NCI-H2081 treated with DMSO at 0.1 percent for 48 hours (cell line): ENCODE measurements at places on chromosomes 11 and 22.

DNA sequence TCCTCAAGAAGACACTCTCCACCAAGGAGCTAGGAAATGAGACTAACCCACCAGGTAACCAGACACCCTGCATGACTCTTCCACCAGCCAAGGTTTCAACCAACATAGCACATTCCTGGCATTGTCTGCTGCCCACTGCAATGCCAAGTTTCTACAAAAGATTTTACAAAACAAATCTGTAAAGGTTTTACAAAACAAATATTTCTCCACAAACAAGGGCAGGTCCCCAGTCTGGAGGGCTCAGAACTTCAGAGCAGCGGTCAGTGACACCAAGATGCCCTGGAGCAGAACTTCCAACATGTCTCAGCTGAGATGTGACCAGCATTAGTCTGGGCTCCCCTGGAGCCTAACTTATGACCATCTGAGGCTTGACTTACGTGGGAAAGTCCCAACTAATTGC, 14.0 kb downstream of the GALNT18 start:
- no peak for DNase-seq

GRCh38 chr11:129251067-129251466, 58.9 kb upstream of the ARHGAP32 start:
- DNase-seq: no peak

DNA sequence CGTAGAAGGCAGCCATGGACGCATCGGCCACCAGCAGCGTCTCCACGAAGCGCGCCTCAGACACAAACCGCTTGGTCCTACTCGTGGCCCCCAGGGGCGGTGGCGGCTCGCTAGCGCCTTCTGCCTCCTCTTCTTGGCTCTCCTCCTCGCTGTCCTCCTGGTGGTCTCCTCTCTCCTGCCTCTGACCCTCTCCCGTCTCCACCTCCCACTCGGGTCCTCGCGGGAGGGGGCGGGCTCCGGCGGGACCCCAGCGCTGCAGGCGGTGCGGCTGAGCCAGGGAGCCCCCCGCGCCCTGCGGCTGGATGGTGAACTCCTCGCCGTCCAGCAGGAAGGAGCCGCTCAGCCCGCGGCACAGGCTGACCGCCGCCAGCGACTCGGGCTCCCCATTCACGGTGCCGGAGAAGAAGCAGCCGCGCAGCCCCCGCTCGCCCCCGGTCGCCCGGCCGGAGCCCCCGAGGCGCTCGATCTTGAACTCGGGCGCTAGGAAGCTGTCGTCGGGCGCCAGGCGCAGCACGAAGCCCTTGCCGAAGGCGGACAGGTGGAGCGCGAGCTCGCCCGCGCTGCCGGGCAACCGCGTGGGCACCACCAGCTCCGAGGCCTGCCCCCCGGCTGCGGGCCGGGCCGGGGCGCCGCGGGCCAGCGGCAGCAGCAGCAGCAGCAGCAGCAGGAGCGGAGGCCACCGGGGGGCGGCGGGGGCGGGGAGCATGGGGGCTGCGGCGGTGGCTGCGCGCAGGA, 661 bp downstream of the ADAMTS8 start:
- no peak for DNase-seq

- no peak for DNase-seq
Observed at GRCh38 chr22:42217019-42217751, 53.3 kb downstream of the TCF20 start.

- no peak for DNase-seq
Observed at GRCh38 chr11:9817191-9817590, 153.3 kb downstream of the SWAP70 start.

GRCh38 chr11:20654038-20654437, 15.3 kb upstream of the NELL1 start:
- no peak for DNase-seq

DNA sequence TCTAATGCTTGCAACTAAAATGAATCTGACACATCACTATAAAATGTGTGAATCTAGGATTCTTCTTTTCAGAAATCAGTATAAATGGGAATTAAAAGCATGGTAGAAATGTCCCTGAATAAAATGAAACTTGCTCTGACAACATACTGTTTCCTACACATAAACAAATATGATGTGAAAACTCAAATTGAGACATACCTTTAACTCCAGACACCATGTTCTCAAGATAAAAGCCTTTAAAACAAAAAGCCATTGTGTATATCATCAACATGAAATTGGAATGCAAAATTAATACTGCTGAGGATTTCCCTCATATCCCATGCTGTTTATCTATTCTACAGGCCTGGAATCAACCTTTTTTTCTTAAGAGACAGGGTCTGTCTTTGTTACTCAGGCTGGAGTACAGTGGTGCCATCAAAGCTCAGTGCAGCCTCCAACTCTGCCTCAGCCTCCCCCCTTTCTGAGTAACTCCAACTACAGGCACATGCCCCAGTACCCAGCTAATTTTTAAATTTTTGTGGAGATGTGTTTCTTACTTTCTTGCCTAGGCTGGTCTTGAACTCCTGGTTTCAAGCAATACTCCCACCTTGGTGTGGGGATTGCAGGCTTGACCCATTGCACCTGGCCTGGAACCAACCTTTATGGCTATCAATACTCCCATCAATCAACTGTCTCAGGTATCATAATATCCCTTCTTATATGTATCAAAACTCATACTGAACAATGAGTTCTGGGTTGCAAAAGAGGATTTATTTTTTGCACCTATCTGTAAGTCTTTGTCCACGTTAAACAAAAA, 6.7 kb downstream of the TAF1D start:
- DNase-seq: no peak

GRCh38 chr11:62048100-62048499, 75.7 kb upstream of the INCENP start:
- no peak for DNase-seq

GRCh38 chr11:14237444-14237961, 121.5 kb downstream of the RRAS2 start:
- no peak for DNase-seq

DNA sequence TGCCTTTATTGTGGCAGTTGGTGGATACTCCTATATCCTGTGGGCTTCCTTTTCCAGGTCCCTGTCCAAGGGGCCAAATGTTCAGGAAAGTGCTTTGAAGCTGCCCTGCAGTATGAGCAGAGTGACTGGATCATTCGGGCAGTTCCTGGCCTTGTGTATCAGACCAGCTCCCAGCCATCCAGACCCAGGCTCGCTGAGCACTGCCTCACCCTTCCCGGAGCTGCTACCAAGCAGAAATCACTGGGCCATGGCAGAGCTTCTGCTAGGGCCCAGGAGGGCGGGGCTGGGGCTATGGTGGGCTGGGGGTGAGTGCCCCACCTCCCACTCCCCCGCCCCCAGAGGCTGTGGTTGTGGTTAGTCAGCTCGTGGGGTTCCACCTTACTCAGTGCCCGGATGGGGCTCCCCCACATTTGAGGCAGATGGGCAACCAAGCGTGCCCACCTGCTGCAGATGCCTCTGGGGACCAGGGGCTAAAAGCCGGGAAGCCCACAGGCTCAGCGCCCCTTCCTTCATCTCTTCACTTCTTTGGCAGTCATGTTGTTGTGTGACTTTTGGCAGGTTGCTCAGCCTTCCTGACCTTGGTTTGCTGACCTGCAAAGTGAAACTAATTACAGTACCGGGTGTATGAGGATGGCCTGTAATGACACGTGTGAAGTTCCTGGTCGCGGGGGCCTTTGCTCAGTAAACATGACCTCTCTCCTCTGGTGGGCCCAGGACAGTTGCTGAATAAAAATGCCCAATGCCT, 2.1 kb upstream of the LRRC32 start:
- no peak for DNase-seq

GRCh38 chr11:94958121-94958696, 15.1 kb downstream of the CWC15 start:
- no peak for DNase-seq

DNA sequence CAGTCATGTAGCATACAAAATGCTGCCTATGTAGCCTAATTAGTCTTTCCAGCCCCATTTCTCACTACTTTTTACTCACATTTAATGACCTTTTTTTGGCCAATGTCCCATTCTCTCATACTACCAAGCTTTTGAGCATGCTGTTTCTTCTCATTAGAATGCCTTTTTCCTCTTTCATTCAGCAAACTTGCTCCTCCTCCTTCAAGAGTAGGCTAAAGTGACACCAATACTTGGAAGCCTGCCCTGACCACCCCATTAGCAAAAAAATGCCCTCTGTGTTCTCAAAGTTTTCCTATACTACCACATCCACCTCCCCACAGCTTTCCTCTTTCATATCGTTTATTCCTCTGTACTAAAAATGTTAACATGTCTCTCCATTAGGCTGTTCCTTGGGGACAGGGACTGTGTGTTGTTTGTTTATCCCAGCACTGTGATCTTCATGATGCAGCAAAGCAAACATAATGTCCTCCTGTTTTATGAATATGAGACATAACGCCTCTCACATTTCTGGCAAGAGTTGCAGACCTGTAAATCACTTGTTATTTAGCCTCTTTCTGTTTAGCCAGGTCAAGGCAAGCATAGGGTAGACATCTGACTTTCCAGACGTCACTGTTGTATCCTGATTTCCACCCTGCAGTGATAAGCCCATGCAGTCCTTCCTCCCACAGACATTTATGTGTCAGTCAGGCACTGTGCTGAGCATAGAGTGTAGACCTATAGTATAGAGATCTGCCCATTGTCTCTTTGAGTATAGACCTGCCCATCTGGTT, 62.0 kb upstream of the UCP3 start:
- no peak for DNase-seq

- no peak for DNase-seq
Observed at GRCh38 chr11:106420048-106420665, 342.7 kb downstream of the AASDHPPT start.

DNA sequence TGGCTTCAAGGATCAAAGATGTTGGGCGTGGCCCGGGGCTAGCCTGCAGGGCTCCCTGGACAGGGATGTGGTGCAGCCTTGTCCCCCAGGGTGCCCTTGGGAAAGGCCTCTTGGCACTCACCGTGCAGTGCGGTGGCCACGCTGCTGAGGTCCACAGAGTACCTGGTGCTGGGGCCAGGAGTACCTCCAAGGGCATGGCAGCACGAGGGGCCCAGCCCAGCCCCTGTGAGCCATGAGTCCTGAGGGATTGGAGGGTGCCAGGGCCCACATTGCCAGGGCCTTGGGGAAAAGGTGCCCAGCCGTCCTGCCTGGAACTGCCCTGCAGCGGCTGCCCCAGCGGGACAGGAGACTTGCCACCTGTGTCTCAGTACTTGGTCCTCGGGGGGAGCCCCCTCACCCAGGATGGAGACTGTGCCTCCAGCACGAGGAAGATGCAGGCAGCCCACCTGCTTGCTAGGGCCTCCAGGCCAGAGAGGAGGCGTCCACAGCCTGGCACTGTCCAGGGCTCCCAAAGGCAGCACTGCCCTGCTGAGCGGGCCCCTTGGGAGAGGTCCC, 44.2 kb downstream of the GRAMD4 start:
- DNase-seq: no peak

DNA sequence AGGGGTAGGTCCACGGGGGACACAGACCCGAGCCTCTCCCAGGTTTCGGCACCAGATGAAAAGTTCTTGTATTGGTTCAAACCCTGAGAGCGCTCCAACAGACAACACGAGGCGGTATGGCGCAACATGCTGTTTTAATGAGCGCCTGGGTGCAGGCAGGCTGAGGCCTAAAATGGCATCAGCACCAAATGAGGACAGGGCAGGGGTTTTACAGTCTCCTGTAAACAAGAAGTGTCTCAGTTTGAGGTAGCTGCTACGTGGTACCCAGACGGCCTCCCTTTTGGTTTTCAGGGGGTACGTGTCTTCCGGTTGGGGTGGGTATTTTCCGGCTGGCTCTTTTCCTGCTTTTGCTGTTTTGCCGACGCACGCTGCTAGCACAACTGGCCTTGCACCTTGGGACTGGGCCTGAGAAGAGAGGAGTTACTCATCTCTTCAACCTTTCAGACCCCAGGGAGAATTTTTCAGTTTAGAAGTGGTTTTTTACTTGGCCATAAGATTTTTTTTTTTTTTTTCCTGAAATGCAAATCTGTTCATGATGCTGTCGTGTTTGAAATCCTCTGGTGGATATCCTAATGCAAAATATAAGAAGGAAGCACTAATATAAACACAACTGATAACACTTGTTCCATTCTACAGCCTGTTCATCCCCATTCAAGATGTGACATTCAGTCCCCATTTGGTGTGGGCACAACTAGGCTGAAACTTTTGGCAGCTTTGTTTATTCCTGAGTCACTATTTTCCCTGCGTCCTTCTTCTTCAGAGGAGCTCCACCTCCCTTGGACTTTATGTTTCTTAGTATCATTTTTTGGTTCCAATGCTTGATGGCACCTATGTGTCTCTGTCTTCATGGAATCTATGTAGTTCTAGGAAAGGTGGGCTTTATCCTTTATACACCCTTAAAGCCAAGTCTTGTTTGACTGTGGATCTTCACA, 6.5 kb downstream of the PPFIBP2 start:
- no peak for DNase-seq

DNA sequence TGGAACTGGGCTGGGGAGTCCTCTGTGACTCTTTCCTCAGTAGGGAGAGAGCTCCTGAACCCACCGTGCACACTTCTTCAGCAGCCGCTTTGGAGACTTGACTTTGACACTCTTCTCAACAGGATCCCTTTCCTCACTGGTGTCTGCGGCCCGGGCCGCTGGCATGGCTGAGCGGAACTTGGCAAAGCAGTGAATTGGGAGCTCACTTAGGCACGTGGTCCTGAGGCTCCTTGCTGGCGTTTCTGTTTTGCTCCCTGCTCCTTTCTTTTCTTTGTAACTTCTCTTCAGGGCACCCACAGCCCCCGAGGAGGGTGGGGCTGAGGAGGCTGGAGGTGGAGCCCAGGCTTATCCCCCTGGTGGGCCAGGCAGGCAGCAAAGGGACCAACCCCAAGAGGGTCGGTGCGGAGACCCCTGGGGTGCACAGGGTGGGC, 8.4 kb upstream of the KCNQ1OT1 start:
- no peak for DNase-seq

DNA sequence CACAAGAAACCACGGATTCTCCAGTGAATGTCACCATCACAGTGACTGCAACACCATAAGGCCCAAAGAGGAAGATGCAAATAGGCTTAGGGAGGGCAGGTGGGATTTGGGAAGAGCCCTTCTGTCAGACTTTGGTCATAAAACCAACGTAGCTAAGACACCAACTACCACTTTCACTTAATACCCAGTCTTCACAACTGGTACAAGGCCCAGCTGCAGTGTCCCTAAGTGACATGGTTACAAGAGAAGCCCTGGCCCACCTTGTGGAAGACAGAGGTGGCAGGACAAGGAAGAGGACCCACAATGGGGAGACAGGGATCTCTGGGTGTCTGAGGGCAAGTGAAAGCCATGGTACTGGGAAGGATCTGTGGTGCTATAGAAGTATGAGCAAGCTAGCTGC, 10.0 kb downstream of the VSIG10L2 start:
- DNase-seq: no peak

GRCh38 chr11:33151399-33151798, 9.9 kb downstream of the CSTF3 start:
- no peak for DNase-seq

GRCh38 chr22:29475550-29475949, 4.5 kb upstream of the NEFH start:
- no peak for DNase-seq

GRCh38 chr11:26229981-26230380, 101.9 kb upstream of the ANO3 start:
- DNase-seq: no peak

DNA sequence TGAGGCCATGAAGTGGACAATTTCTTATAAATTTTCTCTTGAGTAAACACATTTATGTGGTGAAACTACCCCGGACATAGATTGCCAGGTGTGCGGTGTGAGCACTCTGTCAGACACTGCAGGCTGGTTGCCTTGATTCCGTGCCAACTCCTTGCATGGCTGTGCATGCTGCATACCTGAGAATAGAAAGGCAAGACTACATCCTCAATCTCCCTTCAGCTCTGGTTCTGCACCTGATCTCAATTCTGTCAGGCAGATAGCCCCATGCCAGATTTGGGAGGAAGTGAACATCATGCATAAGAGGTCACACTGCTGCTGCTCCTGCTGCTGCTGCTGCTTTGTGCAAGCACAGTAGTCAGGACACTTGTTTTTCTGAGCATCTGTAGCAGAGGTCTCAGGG, 42.5 kb upstream of the DEUP1 start:
- DNase-seq: no peak

GRCh38 chr22:23110190-23110921, 31.4 kb downstream of the RSPH14 start:
- no peak for DNase-seq
